ENCODE measurements at places on chromosomes 2 and 18.

GRCh38 chr2:151654891-151655290 is 79.4 kb downstream of the NEB start:
- DNase-seq: no peak

- no peak for DNase-seq
Measured at GRCh38 chr2:147511491-147511948, 333.3 kb upstream of the ACVR2A start.

GRCh38 chr2:234502285-234502918 is 5.5 kb upstream of the ARL4C start:
- DNase-seq: no peak

DNA sequence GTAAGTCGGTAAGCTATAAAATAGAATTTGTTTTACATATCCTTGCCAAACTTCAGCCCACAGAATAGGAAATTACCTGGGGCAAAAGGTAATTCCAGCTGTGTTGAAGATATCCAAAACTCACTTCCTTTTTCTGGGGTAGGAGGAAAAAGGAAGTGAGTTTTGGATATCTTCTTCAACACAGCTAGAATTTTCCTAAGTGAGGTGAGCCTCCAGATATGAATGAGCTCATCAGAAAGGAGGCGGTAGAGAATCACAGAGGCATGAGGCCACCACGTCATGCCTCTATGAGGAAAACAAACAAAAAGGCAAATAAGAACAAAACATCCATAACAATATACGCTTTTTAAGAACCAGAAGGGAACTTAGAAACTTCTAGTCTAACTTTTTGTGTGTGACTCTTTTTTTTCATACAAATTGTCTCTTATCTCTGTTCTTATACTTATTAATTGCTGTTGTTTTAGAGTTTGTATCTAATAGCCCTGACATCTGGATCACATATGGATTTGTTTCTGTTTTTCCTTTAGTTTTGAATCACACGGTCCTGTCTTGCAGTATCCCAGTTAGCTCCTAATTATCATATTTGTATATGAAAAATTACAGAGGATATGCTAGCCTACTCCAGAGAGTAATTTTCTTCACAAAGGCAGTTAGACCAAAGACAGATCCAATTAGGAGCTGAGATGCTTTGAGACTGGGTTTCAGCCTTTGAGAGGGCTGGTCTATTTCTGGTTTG is 104.5 kb downstream of the RBM43 start:
- no peak for DNase-seq

- DNase-seq: peak; percentile 71
Measured at GRCh38 chr18:23237524-23238151, 102.4 kb downstream of the CABLES1 start.

GRCh38 chr2:129794540-129794939 is 184.9 kb upstream of the RAB6C start:
- DNase-seq: no peak

DNA sequence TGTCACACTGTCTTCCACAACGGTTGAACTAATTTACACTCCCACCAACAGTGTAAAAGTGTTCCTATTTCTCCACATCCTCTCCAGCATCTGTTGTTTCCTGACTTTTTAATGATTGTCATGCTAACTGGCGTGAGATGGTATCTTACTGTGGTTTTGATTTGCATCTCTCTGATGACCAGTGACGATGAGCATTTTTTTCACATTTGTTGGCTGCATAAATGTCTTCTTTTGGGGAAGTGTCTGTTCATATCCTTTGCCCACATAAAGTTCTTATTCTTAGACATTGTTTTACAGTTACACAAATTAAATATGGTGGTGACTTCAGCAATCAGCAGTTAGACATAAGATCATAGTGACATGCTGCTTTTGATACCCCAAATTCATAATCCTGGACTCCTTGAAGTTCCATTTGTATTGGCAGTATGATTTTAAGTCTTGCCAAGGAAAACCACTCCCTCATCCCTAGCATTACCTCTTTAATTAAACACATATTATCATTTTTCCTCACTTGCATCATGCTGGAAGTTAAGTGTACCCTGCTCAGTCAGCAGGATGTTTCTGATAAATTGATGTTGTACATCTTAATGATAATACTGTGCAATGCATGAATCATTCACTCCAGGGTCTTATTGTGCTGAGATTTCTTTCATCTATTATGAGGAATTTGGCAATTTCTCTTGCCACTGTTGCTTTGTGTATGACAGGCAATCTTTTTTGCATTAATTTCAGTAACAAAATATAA is 67.6 kb upstream of the STAT1 start:
- no peak for DNase-seq

DNA sequence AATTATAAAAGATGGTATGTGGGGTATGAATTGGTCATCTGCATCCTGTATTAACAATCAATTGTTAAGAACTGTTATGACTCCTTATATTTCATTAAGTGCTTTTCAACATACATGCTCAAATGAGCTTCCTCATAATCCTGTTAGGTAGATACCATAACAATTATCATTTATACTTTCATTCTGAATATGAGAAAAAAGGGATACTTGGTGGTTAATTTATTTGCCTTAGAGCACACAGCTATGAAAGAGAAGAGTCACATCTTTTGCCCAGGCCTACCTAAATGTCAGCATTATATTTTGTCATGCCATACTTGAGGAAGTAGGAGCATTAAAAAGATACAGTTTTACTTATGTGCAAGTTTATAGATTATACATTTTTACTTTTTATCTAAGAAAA is 169.6 kb downstream of the TCF4 start:
- no peak for DNase-seq

GRCh38 chr2:103959174-103960128 is 894.5 kb upstream of the POU3F3 start:
- peak; percentile 26 for DNase-seq

DNA sequence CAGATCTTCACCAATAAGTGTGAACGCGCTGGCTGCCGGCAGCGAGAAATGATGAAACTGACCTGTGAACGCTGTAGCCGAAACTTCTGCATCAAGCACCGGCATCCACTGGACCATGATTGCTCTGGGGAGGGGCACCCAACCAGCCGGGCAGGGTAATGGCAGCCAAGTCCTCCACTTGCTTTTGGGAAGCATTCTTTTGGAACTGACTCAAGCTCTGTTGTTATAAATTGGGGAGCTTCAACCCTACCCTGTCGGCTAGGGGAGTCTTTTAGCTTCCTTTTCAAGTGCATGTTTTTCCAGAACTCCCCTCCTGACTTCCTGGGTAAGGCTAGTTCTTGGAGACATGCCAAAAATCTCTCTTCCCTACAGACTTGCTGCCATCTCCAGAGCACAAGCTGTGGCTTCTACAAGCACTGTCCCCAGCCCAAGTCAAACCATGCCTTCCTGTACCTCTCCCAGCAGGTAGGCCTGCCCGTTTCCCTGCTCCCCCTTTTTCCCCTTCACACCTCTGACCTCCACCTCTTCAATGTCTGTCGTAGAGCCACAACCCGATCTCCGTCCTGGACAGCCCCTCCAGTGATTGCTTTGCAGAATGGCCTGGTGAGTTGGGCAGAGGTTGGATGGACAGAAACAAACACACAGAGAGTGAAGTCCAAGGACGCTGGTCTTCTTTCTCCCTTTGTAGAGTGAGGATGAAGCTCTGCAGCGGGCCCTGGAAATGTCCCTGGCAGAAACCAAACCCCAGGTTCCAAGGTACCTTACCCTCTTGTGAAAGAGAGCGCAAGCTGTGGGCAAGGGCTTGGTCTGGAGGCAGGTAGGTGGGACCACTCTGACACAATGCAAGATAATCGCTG is 1.5 kb downstream of the ZFAND2B start:
- no peak for DNase-seq

- no peak for DNase-seq
Measured at GRCh38 chr2:9773903-9774239, 69.4 kb upstream of the TAF1B start.

- no peak for DNase-seq
Measured at GRCh38 chr2:239109928-239110545, 262.2 kb downstream of the TWIST2 start.

GRCh38 chr2:241443486-241444223 is 64.7 kb downstream of the STK25 start:
- no peak for DNase-seq

GRCh38 chr2:123073956-123074355 is 951.1 kb upstream of the CNTNAP5 start:
- DNase-seq: no peak

DNA sequence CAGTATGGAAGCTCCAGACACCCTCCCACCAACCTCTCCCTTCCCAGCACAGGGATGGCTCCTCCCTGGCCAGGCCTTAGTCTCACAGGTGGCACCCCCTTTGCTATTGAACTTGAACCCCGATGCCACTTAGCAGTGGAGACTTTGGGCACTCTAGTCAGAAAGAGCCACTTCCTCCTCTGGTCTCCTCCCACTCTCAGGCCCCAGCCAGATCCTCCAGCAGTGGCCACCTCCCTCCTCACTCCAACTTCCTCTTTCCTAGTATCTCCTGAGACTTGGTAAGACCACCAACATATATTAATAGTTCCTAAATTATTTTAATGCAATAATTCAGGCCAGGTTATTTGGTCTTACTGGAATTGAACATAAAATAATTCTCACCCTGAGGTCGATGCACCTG is 437.2 kb upstream of the ID2 start:
- DNase-seq: peak; percentile 28

GRCh38 chr2:208086029-208086428 is 38.3 kb downstream of the CRYGD start:
- no peak for DNase-seq

DNA sequence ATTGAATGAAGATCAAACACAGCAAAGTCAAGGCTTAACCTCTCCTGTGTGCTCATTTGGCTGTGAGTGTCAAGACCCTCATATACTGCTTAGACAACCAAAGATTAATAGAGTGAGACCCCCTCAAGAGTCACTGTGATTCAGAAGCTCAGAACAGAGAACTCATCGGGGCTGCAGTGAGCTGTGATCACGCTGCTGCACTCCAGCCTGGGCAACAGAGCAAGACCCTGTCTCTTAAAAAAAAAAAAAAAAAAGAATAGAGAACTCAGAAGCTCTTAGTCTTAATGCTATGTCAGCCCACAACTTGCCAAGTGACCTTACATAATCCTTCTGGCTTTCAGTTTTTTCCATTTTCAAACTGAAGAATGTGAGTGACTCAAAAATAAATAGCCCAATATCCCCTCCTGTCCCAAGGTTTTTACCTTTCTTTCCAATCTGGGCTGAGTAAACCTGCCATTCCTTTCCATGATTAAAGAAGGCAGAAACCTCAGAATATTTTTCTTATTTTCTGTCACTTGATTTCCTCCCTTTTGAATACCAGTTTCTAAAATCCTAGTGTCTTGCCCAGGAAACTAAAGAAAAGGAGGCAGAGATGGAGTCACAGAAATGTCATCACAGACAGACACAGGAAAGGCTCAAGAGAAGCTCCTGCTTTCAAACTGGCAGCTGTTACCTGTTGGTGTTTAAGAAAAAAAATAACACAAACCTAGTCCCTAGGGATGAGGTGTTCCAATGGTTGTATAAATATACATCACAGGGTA is 102.4 kb downstream of the CACNB4 start:
- DNase-seq: no peak

- no peak for DNase-seq
Measured at GRCh38 chr2:70905443-70906421, 30.0 kb upstream of the ATP6V1B1 start.

DNA sequence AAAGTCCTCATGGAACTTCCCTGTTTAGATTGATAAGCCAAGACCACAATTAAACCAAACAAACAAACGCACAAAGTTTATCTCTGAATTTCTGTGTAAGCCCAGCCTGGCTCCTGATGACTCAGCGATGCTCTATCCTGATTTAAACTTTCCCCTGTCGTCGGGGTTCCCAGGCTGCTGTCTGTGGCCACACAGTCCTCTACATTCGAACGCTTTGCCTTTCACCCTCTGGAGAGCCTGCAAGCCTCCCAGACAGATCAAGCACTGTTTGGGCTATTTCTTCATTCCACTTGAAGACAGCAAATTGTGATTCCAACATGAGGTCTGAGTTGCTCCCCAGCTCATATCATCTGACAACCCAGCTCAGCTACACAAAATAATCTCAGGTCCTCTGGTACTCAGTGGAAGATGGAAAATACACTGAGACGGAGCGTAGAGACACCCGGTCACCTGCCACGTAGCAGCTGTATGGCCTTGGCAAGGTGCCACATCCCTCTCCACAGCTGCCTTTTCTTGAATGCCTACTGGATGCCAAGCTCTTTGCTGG is 51.2 kb downstream of the CYRIA start:
- DNase-seq: no peak

- DNase-seq: no peak
Measured at GRCh38 chr2:41933046-41933420, 114.8 kb upstream of the PKDCC start.

DNA sequence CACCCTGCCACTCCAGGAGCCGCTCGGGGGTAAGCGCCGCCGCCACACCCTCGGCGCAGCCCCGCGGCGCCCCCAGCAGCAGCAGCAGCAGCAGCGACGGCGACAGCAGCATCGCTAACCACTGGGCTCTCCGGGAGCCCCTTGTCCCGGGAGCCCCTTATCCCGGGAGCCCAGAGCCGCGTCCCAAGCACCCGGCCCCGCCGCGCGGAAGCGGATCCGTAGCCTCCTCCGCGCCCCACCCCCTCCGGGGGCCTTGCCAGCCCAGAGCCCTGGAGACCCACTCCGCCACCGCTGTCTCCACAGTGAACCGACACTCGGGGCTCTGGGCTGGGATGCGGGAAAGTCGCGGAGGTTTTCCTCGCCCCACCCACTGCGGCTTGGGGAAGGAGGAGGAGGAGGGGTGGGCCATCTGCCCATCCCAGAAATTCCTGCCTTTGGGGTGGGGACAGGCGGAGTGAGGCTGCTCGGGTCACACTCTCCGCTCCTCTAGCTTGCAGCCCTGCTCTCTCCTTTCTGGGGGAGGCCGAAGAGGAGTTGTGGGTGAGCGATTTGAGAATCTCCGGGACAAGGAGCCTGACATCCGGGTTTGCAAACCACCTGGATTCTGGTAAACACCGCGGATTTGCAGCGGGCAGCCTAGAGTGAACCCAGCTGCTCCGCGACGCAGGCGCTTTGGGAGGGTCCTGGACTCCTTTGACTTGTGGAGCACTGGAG is at the start of gene PLA2R1:
Gene PLA2R1, minus strand, starts transcription at position 324 of the 714 bp plus-strand sequence. Its CDS starts 212 bp downstream, at position 112.
- DNase-seq: no peak

- no peak for DNase-seq
Measured at GRCh38 chr2:39696838-39697237, 31.1 kb downstream of the TMEM178A start.

GRCh38 chr18:54813977-54814565 is 14.2 kb upstream of the RAB27B start:
- DNase-seq: no peak

DNA sequence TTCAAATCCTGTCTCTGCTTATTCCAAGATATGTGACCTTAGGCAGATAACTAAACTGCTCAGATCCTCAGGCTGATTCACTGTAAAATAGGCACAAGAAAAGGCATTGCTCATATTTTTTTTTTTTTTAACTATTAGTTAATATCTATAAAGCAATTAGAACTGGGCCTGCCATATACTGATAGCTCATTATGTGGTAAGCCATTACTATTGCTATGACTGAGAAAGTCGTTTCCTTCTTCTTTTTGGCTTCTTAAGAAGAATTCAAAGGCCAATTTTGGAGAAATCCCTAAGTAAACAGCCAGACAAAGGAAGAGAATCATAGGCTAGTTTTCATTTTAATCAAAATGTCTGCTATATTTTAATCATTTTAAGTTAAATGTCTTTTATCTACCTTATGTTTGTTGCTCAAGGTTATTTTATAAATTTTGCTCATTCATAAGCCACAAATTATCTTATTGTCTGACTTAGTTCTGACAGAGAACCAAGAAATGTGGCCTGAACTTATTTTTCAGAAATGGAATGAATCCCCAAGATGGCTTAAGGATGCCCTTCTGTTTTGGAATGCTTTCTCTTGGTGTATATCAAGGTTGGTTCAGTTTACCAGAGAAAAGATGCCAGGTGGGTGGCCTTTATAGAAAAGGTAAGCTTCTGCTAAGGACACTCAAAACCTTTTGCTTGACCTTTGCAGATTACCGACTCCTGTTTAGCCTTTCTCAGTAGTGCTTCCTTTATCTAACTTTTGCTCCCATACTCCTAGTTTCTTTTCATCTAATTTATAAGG is 21.3 kb upstream of the VRK2 start:
- DNase-seq: no peak
